HT-29 (cell line): ENCODE measurements at places on chromosomes 5 and 9.

DNA sequence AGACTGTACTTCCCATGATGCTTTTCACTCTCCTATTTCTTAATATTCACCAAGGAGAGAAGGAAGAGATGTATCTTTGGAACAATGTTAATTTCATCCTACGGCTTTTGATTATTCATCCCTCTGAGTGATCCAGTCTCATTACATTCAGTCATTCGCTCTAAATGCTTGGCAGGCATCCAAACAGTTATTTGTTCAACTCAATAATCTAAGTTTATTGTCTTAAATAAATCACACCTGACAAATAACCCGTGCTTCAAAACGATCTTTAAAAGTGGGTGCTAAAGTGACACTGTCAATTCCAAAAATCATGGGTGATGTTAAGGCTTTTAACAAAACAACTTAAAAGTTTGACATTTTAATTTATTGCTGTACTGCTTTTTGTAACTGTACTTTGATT lies 233.1 kb downstream of the RASEF start:
- peak; percentile 4 for DNase-seq

GRCh38 chr5:164672931-164673694 lies 1167.7 kb downstream of the MAT2B start:
- no peak for DNase-seq

DNA sequence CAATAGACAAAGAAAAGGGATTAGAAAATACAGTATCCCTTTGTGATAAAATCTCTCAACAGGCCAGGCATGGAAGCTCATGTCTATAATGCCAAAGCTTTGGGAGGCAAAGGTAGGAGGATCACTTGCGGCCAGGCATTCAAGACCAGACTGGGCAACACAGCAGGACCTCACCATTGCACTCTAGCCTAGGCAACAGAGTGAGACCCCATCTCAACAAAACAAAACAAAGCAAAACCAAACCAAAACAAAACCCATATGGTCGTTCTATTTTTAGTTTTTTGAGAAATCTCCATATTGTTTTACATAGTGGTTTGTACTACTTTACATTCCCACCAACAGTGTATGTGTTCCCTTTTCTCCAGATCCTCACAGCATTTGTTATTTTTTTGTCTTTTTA lies 193.0 kb downstream of the KIAA0825 start:
- no peak for DNase-seq

DNA sequence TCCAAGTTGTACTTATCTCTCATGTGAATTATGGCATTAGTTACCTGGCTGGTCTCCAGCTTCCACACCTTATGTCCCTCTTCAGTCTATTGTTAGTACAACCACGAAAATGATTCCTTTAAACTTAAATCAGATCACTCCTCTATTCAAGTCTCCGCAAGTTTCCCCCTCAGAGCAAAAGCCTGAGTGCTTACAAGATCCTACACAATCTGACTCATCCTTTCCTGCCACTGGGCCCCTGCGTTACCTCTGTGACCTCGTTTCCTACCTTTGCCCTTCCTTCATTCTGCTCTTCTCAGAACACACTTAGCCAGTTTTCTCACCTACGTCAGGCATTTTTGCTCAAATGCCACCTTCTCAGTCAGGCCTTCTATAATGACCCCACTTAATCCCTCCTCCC lies 45.1 kb upstream of the GLIS3 start:
- peak; percentile 21 for DNase-seq

GRCh38 chr5:14228219-14228618 lies 85.1 kb downstream of the TRIO start:
- DNase-seq, result no peak

DNA sequence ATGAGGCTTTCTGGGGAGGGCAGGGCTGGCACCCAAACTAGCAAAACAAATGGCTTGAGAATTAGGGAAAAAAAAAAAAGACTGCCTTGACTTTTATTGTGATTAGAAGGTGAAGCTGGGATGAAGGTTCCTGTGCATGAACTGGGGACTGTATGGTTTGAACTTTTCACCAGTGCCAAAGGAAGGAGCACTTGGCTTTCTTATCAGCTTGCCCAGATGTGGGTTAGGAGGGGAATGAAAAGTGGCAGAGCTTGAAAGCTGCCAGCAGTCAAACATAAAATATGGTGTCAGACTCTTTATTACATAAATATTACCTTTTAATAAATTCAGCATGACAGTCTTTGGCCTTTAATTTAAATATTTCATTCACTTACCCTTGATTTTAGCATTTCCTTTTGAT lies 182.5 kb downstream of the PSAT1 start:
- no peak for DNase-seq

- no peak for DNase-seq
Measured at GRCh38 chr9:105114318-105114717, 130.1 kb upstream of the SLC44A1 start.

DNA sequence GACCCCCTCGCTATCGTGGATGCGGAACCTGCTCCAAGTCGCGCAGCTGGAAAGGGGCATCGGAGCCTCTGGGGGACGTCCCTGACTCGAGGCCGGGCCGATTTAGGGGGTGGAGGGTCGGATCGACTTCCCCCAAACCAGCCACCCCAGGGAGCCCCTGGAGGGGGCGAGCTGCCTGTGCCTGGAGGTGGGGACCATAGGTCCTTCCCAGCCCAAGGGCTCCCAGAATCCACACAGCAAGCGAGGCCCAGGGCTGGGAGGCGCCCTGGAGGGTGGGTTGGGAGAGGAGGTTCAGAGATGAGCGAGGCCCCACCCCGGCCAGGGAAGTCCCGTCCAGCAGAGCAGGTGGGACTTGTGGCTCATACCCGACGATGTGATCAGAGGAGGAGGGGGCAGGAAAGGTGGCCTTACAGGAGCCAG lies 147.6 kb downstream of the GAPVD1 start:
- DNase-seq, result no peak

- no peak for DNase-seq
Measured at GRCh38 chr5:64831996-64832395, 63.3 kb downstream of the CWC27 start.

- DNase-seq, result peak; percentile 69
Measured at GRCh38 chr5:57383093-57383861, 99.3 kb downstream of the ACTBL2 start.

- no peak for DNase-seq
Measured at GRCh38 chr5:134209477-134210245, 16.2 kb downstream of the PPP2CA start.

DNA sequence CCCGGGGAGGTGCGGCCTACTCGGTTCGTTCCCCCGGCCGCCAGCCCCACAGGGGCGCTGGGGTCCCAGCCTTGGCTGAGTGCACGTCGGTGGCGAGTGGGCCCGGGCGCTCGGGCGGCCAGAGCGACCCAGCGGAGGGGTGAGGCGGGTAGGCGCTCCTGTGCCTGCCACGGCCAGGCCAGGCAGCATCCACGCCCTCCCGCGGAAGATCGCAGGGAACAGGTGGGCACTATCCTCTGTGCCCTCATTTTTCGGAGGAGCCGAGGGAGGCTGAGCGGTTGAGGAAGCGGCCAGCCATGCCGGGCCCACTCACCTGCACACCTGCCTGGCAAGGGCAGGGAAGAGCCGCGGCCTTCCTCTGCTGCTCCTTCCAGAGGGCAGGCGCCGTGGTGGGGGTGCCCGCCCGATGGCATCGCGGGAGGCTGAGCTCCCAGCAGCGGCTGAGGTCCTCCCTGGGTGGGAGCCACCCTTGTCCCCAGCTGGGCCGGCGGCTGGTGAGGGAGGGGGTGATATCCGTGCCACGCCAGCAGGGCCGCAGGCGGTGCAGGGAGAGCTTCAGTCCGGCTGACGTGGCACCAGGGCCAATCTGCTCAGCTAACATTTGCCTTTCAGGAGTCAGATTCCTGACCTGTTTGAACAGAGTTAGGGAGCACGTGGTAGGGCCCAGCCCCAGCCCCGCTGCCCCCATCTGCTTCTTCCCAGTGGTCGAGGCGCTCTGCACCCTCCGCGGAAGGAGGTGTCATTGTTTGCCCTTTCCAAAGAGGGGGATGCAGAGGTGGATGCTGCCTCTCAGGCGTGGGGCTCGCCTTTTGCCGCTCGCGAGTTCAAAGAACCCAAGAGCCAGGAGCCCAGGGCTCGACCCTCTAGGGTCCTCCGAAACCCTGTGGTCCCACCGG lies 1.6 kb upstream of the SEC16A start:
- DNase-seq, result peak; percentile 55

- DNase-seq, result no peak
Measured at GRCh38 chr5:26666371-26666770, 372.0 kb downstream of the CDH9 start.

DNA sequence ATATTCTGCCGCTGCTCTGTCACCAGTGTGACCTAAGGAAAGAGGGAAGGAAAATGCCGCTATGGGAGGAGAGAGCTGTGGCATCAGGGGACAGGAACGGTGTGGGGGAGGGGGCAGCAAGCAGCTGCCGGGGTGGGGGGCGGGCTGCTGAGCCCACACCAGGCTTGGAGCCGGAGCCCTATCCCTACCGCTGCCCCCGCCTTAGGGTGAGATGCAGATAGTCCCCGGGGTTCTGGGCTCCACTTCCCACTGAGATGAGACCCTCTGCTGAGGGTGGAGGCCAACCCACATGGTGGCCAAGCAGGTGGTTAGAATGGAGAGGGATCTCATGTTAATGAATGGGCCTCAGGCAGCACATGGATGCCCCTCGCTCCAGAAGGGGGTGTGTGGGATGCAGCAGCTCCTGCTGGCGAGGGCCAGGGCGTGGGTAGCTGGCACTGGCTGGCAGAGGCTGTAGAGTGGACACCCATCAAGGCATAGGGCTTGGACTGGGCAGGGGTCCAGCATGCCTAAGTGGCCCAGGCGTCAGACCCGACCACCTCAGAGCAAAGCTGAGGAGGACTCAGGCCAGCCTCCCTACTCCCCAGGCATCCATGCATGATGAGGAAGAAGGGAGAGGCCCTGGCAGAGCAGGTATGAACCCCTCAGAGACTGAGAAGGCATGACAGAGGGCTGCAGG lies 131.5 kb downstream of the ZNF354C start:
- no peak for DNase-seq

DNA sequence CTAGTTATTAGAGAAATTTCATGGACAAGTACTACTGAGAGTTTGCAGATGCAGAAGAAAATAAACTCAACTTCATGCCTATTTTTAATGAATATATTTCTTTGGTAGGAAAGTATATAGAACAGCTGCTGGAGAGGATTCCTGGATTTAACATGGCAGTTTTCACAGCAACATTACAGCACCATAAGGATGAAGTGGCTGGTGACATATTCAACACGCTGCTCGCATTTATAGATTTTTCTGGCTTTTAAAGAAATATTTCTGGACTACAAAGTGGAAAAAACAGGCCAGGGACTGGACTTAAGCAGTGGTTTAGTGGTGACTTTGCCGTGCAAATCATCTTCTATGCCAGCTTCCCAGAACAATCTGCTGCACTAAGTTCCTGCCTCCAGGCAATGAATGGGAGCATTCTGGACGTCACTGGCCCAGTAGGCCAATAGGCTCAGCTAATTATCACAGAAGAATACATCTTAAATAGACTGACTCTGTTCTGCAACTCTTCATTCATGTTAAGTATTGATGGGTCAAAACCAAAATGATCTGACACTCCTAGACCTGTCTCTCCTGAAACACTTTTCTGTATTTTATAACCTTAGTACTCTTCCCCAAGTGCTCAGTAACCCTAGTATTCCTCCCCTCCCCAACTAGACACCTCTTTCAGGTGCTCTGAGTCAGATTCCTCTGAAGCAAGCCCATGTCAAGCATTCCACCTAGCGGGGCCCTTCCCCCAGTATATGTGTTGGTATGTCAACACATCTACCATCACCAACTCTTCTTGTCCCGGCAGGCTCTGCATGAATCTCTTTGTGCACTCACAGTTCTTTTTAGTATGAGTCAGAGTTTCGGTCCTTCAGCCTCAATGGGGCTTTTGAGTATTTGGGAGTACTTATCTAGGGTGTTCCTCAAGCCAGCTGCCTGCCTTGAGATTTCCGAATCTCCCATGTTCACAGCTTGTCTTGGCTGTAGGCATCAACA lies 625.5 kb downstream of the CHSY3 start:
- no peak for DNase-seq
